ENCODE measurements at places on chromosomes 3 and 15. TPM values are rescaled to one million over a fixed set of nuclear protein-coding genes. Genes with fewer than 3 reads are reported as not detected.

- peaks cover 5% of the 10 kb centered on the region for H3K4me1 ChIP-seq
- H3K36me3 ChIP-seq, result no peaks in the 10 kb centered on the region
- H3K27ac ChIP-seq, result no peak overlapping the region
- no peak for DNase-seq
- no peak overlapping the region for H3K4me3 ChIP-seq
Measured at GRCh38 chr3:72165317-72165716, 380.4 kb upstream of the PROK2 start.

DNA sequence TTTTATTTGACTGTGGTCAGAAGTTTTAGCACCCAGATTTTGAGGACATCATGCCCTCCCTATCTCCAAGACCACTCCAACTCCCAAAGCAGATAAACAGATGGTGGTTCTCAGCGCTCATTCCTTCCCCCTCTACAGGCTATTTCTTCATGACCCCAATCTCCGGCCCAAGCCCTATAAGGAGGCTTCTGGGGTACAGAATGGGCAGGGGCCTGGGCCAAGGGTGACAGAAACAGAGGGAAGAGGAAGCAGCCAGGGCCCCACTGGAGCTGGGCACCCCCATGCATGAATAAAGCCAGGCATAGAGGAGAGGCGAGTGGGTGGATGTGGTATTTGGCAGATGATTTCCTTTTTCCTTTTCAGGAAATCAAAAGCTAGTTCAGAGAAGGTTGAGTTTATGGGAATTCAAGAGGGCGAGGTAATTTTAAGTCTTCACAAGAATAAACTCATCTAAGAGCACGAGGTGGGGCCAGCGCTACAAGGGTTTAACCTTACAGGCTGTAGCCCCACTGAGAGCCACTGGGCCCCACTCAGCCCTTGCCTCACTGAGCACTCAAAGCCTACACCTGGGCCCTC, 104.8 kb upstream of the HERC1 start:
- H3K4me1 ChIP-seq, result peaks cover 7% of the 10 kb centered on the region
- no peaks in the 10 kb centered on the region for H3K36me3 ChIP-seq
- no peak for DNase-seq

- H3K27me3 ChIP-seq, result no peaks in the 10 kb centered on the region
- no peaks in the 10 kb centered on the region for H3K36me3 ChIP-seq
- H3K4me1 ChIP-seq, result no peaks in the 10 kb centered on the region
Measured at GRCh38 chr3:110738531-110738930, 333.1 kb upstream of the NECTIN3 start.

DNA sequence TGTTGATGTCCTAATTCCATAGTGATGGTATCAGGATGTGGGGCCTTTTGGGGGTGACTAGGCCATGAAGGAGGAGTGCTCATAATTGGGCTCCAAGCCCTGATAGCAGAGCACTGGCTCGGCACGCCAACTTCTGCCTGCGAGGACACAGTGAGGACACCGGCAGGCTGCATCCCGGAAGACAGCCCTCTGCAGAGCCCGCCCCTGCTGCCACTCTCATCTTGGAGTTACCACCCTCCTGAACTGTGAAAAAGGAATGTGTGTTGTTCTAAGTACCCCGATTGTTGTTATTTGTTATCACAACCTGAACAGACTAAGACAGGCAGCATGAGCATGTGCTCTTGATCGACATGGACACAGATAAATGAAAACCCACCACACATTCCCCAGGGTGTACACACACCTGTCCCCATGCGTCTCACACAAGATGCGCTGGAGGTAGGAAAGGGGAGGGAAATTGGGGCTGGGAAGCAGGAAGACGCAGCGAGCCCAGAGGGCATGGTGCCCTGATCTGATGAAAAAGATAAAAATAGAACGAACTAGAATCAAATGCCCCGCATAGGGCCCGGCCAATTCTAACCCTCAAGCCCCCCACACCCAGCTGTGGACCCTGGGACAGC, 40.1 kb downstream of the RPN1 start:
- no peaks in the 10 kb centered on the region for H3K36me3 ChIP-seq
- no peak for DNase-seq
- H3K4me3 ChIP-seq, result no peak overlapping the region
- H3K27me3 ChIP-seq, result no peaks in the 10 kb centered on the region
- no peak overlapping the region for H3K27ac ChIP-seq
- H3K4me1 ChIP-seq, result peaks cover 6% of the 10 kb centered on the region

- H3K27me3 ChIP-seq, result peaks cover 5% of the 10 kb centered on the region
- no peaks in the 10 kb centered on the region for H3K4me1 ChIP-seq
- H3K4me3 ChIP-seq, result no peak overlapping the region
- no peak for DNase-seq
- H3K36me3 ChIP-seq, result no peaks in the 10 kb centered on the region
Measured at GRCh38 chr3:183434992-183435391, 6.6 kb upstream of the MCF2L2 start.

DNA sequence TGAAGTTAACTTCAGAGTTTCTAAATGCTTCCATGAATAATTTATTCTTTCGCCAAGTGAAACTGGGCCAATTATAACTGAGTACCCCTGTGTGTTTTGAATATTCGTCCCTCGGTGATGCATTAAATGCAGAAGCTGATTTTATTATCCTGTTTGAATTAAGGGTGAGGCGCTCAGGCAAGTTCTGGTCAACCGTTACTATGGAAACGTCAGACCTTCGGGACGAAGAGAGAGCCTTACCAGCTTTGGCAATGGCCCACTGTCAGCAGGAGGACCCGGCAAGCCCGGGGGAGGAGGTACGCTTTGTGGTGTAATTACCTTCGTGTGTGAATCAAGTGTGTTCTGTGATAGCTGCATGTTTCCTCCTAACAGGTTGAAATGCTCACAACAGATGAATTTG, 239.8 kb downstream of the ITPR1 start:
- DNase-seq, result peak; percentile 28
- no peaks in the 10 kb centered on the region for H3K27me3 ChIP-seq
- peaks cover 5% of the 10 kb centered on the region for H3K4me1 ChIP-seq
- H3K36me3 ChIP-seq, result peaks cover 12% of the 10 kb centered on the region
- H3K4me3 ChIP-seq, result no peak overlapping the region

DNA sequence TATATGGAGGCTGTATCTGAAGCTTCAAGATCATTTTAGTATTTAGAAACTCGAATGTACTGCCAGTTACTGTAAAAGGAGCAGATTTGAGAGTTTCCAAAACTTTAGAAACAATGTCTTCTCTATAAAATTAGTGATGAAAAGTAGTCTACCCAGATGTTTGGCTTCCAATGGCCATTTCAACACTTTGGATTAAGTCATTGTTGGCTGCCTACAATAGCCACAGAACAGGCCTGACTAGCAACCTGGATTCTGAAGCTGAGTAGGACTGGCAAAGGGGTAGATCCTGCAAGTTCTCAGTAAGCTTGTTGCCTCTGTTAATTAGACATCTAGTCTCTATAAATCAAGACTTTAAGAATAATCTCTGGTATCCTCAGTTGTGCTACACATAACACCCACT, 239.0 kb upstream of the KCNMB2 start:
- H3K36me3 ChIP-seq, result no peaks in the 10 kb centered on the region
- H3K27me3 ChIP-seq, result no peaks in the 10 kb centered on the region
- H3K4me3 ChIP-seq, result no peak overlapping the region
- H3K4me1 ChIP-seq, result peaks cover 3% of the 10 kb centered on the region
- DNase-seq, result no peak

DNA sequence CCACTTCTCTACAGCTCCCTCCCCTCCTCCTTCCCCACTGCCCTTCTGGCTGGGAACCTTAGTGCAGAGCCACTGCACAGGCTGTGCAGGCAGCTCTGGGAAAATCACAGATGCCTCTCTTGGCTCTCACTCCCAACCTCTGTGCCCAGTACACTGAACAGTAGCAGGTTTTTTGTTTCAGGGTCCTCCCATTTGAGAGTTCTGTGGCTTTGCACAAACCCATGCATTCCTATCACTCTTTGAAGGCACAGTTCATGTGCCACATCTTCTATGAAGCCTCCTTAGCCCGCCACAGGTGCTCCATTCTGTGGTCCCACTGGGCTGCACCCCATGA, 103.9 kb downstream of the SNRK start:
- no peaks in the 10 kb centered on the region for H3K27me3 ChIP-seq
- H3K4me1 ChIP-seq, result no peaks in the 10 kb centered on the region
- H3K27ac ChIP-seq, result no peak overlapping the region
- H3K4me3 ChIP-seq, result no peak overlapping the region

DNA sequence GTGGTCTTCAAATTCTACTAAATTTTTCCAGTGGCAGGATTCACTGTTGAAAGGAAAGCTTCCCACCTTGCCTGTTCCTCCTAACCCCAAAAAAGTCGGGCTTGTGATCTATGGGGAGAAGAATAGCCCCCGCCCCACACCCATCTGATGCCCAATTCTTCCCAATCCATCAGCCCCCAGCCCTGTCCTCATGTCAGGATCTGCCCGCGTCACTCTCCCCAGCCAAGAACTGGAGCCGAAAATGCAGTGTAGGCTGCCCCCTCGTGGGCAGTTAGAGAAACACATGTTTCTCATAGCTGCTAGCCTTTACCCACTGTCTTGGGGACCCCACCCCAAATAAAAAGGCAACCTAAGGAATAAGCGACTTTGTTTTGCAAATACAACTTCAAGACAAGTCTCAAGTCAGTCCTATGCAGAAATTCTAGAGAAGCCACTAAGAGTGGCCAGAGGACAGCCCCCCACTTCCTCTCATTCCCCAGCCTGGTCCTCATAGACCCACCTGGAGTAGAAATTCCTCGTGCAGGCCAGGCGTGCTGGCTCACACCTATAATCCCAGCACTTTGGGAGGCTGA, 13.0 kb upstream of the CSK start:
- peaks cover 5% of the 10 kb centered on the region for H3K4me1 ChIP-seq
- no peak overlapping the region for H3K4me3 ChIP-seq
- no peak overlapping the region for H3K27ac ChIP-seq
- peaks cover 8% of the 10 kb centered on the region for H3K27me3 ChIP-seq
- H3K36me3 ChIP-seq, result no peaks in the 10 kb centered on the region
- DNase-seq, result peak; percentile 84

GRCh38 chr3:87260270-87260669, 16.1 kb downstream of the POU1F1 start:
- DNase-seq, result peak; percentile 15
- peaks cover 5% of the 10 kb centered on the region for H3K4me1 ChIP-seq
- H3K36me3 ChIP-seq, result no peaks in the 10 kb centered on the region
- no peak overlapping the region for H3K27ac ChIP-seq

DNA sequence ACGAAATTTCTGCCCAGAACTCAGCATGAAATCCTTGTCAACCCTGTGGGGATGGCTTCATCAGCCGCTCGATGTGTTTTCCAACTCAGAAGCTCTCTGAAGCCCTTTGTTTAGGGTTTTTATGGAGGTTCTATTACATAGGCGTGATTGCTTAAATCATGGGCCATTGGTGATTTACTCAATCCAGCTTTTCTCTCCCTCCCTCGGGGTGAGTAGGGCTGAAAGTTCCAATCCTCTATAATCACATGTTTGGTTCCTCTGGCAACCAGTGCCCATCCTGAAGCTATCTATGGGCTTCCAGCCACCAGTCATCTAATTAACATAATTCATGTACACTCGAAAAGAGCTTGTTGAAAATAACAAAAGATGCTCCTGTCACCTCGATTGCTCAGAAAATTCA, 51.6 kb downstream of the GATM start:
- H3K4me3 ChIP-seq, result no peak overlapping the region
- no peaks in the 10 kb centered on the region for H3K36me3 ChIP-seq
- H3K4me1 ChIP-seq, result no peaks in the 10 kb centered on the region
- no peak for DNase-seq

DNA sequence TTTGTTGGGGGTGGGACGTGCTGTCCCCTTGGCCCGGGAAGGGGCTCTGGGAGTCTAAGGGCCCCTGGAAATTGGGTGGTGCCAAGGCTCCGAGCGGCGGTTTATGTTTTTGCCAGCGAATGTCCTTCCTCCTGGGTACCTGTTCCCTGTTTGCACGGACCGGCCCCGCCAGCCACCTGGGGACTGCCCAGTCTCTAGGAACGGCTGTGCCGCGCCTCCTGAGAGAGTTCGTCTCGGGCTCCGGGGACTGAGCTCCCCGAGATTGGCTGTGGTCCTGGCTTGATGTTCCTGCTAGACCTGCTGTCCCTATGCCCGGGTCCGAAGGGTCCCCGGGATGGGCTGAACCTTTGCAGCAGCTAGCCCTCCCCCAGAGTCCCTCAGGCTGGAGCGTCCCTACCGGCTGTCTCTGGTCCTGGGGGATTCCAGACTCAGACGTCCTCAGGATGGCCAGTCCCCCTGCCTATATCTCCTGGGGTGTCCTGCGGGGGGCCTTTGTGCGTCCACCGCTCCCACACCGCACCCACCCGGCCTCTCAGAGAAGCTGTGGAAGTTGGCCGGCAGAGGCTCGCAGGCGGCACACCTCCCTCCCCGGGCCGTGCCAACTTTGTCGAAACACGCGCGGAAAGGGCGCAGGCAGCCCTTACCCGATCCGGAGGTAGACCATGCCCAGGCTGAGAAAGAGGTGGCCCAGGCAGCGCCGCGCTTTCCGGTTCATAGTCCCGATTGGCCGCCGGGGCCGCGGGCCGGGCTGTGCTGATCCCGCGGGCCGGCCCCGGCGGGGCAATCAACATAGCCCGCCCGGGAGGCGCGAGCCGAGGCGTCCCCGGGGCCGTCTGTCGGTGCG, 547 bp downstream of the WNT7A start:
- peak overlapping the region; percentile 32 for H3K4me3 ChIP-seq
- H3K27ac ChIP-seq, result no peak overlapping the region
- no peaks in the 10 kb centered on the region for H3K4me1 ChIP-seq
- no peaks in the 10 kb centered on the region for H3K36me3 ChIP-seq
- peak; percentile 66 for DNase-seq

- DNase-seq, result peak; percentile 57
- no peak overlapping the region for H3K4me3 ChIP-seq
- peak overlapping the region; percentile 35 for H3K27ac ChIP-seq
- no peaks in the 10 kb centered on the region for H3K36me3 ChIP-seq
Measured at GRCh38 chr15:90039996-90040395, 38.9 kb downstream of the ZNF710 start.

- H3K4me1 ChIP-seq, result peaks cover 33% of the 10 kb centered on the region
- peak; percentile 70 for DNase-seq
- H3K36me3 ChIP-seq, result no peaks in the 10 kb centered on the region
- H3K27ac ChIP-seq, result peak within 1 kb of the TSS; percentile 96
Measured at GRCh38 chr3:111998636-111999483, at the start of gene TAGLN3. TSS of gene TAGLN3 (plus strand) at chr3:111998922. CDS start at chr3:111999423, 501 bp downstream.

GRCh38 chr3:104523136-104523535, 843.6 kb upstream of the ALCAM start:
- H3K36me3 ChIP-seq, result no peaks in the 10 kb centered on the region
- no peak overlapping the region for H3K27ac ChIP-seq
- no peak overlapping the region for H3K4me3 ChIP-seq

GRCh38 chr3:163261618-163262017, 1765.0 kb downstream of the OTOL1 start:
- no peaks in the 10 kb centered on the region for H3K27me3 ChIP-seq
- no peak overlapping the region for H3K27ac ChIP-seq
- H3K4me3 ChIP-seq, result no peak overlapping the region
- no peak for DNase-seq

GRCh38 chr3:101931081-101931480, 81.8 kb downstream of the NFKBIZ start:
- H3K27me3 ChIP-seq, result no peaks in the 10 kb centered on the region
- DNase-seq, result no peak
- H3K4me3 ChIP-seq, result no peak overlapping the region
- no peak overlapping the region for H3K27ac ChIP-seq
- no peaks in the 10 kb centered on the region for H3K36me3 ChIP-seq

- no peaks in the 10 kb centered on the region for H3K4me1 ChIP-seq
- no peaks in the 10 kb centered on the region for H3K36me3 ChIP-seq
- no peak for DNase-seq
Measured at GRCh38 chr3:81462921-81463320, 298.5 kb downstream of the GBE1 start.

Gene CX3CR1
- polyA plus RNA-seq, result not detected

Gene KLHL40
- polyA plus RNA-seq, result not detected

Gene GABRA5
- 0.26 TPM for polyA plus RNA-seq

Gene AHSG
- polyA plus RNA-seq, result not detected

Gene TLR9
- polyA plus RNA-seq, result not detected

Gene PLCL2
- 0.85 TPM for polyA plus RNA-seq

Gene TFG
- 83.1 TPM for polyA plus RNA-seq

Gene WDR49
- polyA plus RNA-seq, result not detected

Gene MCF2L2
- 0.56 TPM for polyA plus RNA-seq

Gene CRBN
- 17.5 TPM for polyA plus RNA-seq

Gene ADCY5
- 0.21 TPM for polyA plus RNA-seq

Gene GUCA1C
- polyA plus RNA-seq, result not detected

Gene LMAN1L
- 0.02 TPM for polyA plus RNA-seq

Data from SK-N-SH (cell line).